Caco-2 (cell line): ENCODE measurements at places on chromosomes 16 and 17.

GRCh38 chr17:54347495-54347894, 524.8 kb downstream of the KIF2B start:
- H3K4me1 ChIP-seq, result peaks cover 4% of the 10 kb centered on the region; the same call in 1 of the 2 replicates
- no peak overlapping the region for H3K4me3 ChIP-seq
- H3K36me3 ChIP-seq, result no peaks in the 10 kb centered on the region
- no peak overlapping the region for H3K27ac ChIP-seq
- no peak for DNase-seq
- no peaks in the 10 kb centered on the region for H3K27me3 ChIP-seq

GRCh38 chr17:81648707-81649085, 7.6 kb downstream of the PDE6G start:
- H3K4me1 ChIP-seq, result no peaks in the 10 kb centered on the region
- DNase-seq, result no peak

DNA sequence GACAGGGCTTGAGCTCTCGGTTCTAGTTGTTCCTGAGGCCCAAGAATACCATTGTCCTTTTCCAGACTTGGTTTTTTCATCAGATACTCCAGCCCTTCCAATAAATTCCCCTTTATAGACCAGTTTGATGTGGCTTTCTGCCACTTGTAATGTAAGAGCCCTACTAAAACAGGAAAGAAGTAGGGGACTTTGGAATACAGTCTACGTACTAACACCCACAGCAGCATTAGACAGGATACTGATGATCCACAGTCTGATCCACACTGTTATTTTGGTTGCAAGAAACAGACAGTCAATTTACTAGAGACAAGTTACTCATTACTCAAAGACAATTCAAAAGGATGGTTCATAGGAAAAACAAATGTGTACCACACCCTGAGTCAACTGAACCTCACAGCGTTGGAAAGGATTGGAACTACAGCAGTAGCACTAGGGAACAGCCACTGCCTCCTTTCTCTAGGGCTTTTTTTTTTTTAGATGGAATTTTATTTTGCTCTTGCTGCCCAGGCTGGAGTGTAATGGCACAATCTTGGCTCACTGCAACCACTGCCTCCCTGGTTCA, 45.9 kb upstream of the MED13 start:
- peaks cover 16% of the 10 kb centered on the region for H3K4me1 ChIP-seq
- H3K4me3 ChIP-seq, result no peak overlapping the region

DNA sequence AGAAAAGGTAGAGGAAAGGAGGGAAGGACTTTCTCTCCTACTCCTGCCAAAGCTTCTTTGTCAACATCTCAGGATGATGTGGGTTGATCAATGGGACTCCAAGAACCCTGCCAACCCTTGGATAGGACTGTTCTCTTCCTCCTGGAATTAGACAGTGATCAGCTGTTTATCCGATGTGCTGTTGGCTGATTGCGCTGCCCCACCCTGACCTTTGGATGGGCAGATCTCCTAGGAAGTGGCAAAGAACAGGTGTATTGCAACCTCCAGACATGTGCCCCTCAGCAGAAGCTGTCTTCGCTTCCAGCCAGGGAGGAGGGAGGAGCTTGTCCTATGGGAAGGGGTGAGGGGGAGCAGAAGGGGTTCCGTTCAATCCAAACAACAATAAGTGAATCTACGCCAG, 30.5 kb downstream of the SLC5A11 start:
- no peaks in the 10 kb centered on the region for H3K27me3 ChIP-seq
- DNase-seq, result no peak
- no peaks in the 10 kb centered on the region for H3K36me3 ChIP-seq
- H3K4me1 ChIP-seq, result no peaks in the 10 kb centered on the region
- no peak overlapping the region for H3K27ac ChIP-seq
- no peak overlapping the region for H3K4me3 ChIP-seq

GRCh38 chr17:73419881-73420280, 108.1 kb upstream of the CDC42EP4 start:
- H3K27ac ChIP-seq, result no peak overlapping the region
- no peaks in the 10 kb centered on the region for H3K36me3 ChIP-seq
- H3K27me3 ChIP-seq, result no peaks in the 10 kb centered on the region
- H3K4me1 ChIP-seq, result no peaks in the 10 kb centered on the region

DNA sequence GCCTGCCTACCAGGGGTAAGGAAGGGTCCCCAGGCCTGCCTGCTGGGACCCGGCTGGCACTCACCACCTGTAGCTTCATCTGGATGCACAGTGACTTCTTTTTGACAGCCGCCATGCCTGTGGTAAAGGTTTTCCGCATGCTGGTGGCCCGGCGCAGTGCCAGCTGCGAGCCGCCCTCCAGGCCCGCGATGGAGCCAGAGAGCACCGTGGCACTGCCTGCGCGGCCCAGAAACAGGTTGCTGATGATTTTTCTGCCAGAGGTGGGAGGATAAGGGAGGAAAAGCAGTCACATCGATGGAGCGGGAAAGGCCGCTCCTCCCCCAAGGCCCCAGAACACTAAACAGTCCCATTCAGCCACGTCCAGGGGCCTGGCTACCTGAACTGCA, 67.4 kb downstream of the PIPOX start:
- H3K4me1 ChIP-seq, result peaks cover 9% of the 10 kb centered on the region
- H3K27ac ChIP-seq, result no peak overlapping the region
- H3K36me3 ChIP-seq, result peaks cover 7% of the 10 kb centered on the region
- no peak for DNase-seq

- H3K4me1 ChIP-seq, result no peaks in the 10 kb centered on the region
- no peak overlapping the region for H3K27ac ChIP-seq
- no peaks in the 10 kb centered on the region for H3K27me3 ChIP-seq
- no peak overlapping the region for H3K4me3 ChIP-seq
- no peaks in the 10 kb centered on the region for H3K36me3 ChIP-seq
- no peak for DNase-seq
Observed at GRCh38 chr17:15917438-15918027, 27.4 kb upstream of the ADORA2B start.

DNA sequence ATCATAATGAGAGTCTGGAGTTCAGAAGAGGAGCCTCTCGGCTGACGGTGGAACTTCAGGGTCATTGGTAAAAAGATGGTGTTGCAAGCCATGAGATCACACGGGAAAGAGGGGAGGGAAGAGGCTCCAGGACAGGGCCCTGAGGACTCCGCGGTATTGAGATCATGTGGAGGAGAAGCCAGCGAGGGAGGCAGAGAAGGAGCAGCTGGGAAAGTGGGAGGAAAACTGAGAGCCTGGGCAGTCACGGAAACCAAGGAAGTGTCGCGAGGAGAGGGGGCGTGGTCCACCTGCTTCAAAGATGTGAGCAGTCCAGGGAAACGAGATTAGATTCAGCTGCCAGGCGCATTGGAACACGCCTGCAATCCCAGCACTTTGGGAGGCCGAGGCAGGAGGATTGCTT, 27.7 kb upstream of the SBK1 start:
- peak; percentile 46 for DNase-seq
- no peaks in the 10 kb centered on the region for H3K4me1 ChIP-seq
- peak overlapping the region; percentile 4 for H3K27ac ChIP-seq
- H3K36me3 ChIP-seq, result no peaks in the 10 kb centered on the region
- H3K27me3 ChIP-seq, result no peaks in the 10 kb centered on the region

- H3K36me3 ChIP-seq, result peaks cover 3% of the 10 kb centered on the region
- no peaks in the 10 kb centered on the region for H3K4me1 ChIP-seq
- no peak overlapping the region for H3K27ac ChIP-seq
- H3K27me3 ChIP-seq, result no peaks in the 10 kb centered on the region
- no peak for DNase-seq
- no peak overlapping the region for H3K4me3 ChIP-seq
Observed at GRCh38 chr16:75296606-75297005, 45.2 kb upstream of the BCAR1 start.

DNA sequence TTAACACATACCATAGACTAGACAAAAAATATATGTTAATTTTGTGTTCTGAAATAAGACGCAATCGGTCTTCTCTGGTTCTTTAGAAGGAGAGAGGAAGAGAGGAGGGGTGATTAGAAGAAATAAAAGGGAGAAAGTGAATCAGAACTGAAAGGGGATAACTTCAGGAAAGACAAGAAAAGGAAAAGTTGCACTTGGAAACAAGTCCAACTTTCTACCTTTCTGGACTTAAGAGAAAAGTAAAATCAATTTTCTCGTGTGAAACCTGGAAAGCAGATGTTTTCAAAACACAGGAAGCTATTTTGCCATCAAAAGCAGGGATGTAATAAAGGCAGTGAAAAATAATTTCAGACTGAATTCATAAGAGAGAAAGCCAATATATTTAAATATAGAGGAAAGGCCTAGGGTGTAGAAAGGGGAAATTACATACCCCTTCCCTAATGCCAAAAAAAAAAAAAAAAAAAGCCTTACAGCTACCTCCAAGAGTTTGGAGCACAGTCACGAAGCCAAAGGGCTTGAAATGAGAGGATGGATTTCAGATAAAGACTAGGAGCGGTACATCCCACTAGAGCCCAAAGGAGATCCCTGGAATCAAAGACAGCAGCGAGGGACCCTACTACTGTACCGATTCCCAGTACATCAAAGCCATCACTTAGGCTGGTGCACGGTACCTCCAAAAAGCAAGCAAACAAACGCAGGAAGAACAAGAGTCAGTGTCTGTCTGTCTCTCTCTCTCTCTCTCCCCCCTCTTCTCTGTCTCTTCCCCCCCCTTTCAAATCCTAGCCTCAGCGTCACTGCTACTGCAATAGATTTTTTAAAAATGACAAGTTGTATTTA, 12.1 kb upstream of the ZFHX3 start:
- H3K27me3 ChIP-seq, result no peaks in the 10 kb centered on the region
- no peaks in the 10 kb centered on the region for H3K36me3 ChIP-seq
- no peak overlapping the region for H3K4me3 ChIP-seq
- peaks cover 28% of the 10 kb centered on the region for H3K4me1 ChIP-seq

- no peaks in the 10 kb centered on the region for H3K4me1 ChIP-seq
- no peaks in the 10 kb centered on the region for H3K36me3 ChIP-seq
- no peaks in the 10 kb centered on the region for H3K27me3 ChIP-seq
- no peak overlapping the region for H3K27ac ChIP-seq
- DNase-seq, result no peak
- no peak overlapping the region for H3K4me3 ChIP-seq
Observed at GRCh38 chr16:66662445-66663194, 33.9 kb downstream of the CMTM4 start.

DNA sequence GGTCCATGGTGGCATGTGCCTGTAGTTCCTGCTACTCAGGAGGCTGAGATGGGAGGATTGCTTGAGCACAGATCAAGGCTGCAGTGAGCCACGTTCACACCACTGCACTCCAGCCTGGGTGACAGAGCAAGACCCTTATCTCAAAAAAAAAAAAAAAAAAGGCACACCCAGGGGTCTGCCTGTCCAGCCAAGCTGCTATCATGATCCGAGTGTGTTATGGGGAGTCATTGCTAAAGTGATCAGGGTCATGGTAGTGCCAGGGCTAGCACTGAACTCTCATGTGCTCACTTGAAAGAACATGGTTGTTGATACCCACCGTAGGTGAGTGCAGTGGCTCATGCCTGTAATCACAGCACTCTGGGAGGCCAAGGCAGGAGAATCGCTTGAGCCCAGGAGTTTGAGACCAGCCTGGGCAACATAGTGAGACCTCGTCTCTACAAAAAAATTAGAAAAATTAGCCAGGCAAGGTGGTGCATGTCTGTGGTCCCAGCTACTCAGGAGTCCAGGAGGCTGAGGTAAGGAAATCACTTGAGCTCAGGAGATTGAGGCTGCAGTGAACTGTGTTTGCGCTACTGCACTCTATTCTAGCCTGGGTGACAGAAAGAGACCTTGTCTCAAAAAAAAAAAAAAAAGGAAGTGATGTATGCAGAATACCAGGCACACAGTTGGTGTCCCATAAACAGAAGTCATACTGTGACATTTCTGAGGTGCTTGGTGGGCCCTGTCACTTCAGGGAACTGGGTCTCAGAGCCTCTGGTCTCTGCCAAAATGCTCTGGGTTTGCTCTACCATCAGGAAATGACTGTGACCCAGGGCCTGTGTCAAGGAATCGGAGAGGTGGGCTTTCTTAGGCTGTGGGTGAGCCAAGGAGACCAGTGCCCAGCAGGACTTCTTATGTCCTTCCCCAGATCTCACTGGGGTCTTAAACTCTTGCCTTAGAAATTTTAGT, 2.2 kb downstream of the PRM1 start:
- no peaks in the 10 kb centered on the region for H3K36me3 ChIP-seq
- DNase-seq, result no peak

DNA sequence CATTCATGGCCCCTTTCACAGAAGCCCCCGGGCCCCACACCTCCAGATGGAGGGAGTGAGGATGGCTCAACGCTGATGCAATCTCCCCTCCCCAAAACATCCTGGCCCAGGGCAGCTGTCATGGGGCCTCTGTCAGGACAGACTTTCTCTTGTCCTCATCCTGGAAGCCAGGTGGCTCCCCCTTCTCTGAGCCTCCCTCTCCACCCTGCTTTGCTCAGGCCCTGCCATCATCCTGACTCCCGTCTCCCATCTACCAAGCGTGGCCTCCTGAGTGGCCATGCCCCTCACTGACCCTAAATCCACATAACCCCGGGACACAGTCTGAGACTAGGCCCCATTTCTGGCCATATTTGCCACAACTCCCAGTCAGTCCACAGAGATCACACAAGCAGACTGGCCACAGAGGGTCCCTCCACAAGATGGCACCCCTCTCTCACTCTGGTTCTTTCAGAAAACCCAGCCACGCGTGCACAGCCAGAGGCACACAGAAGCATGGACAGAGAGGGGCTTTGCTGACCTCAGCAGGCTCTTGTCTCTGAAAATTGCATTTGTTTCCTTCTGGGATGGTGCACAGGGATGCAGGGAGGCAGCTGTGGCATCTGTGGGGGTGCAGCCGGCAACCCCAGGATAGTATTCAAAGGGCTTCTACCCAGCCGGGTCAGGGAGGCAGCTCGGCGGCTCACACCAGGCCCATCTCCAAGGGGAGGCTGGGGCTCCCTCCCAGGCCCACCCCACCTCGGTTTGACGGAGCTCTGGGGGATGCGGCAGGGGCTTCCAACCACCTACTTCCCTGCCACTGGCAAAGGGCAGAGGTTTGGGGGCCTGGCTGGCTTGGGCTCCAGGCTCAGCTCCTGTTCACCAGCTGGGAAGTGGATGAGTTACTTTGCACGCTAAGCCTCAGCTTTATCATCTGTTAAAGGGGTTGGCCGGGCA, 16.9 kb downstream of the DOC2B start:
- H3K4me1 ChIP-seq, result no peaks in the 10 kb centered on the region
- H3K36me3 ChIP-seq, result no peaks in the 10 kb centered on the region
- DNase-seq, result peak; percentile 58
